Mesenchymal stem cell (in vitro differentiated cells and primary cell): ENCODE measurements at places on chromosomes 12 and 14.

GRCh38 chr14:34060651-34060999 is 109.8 kb upstream of the EGLN3 start:
- DNase-seq, result no peak
- H3K27ac ChIP-seq, result no peak overlapping the region
- peak overlapping the region; percentile 65 for H3K4me3 ChIP-seq
- no peaks in the 10 kb centered on the region for H3K27me3 ChIP-seq
- peaks cover 21% of the 10 kb centered on the region for H3K4me1 ChIP-seq
- H3K36me3 ChIP-seq, result no peaks in the 10 kb centered on the region

GRCh38 chr12:94621662-94622359 is 28.5 kb downstream of the TMCC3 start:
- H3K27me3 ChIP-seq, result no peaks in the 10 kb centered on the region
- peaks cover 15% of the 10 kb centered on the region for H3K4me1 ChIP-seq
- H3K27ac ChIP-seq, result peak overlapping the region; percentile 79
- H3K36me3 ChIP-seq, result no peaks in the 10 kb centered on the region
- no peak overlapping the region for H3K4me3 ChIP-seq

DNA sequence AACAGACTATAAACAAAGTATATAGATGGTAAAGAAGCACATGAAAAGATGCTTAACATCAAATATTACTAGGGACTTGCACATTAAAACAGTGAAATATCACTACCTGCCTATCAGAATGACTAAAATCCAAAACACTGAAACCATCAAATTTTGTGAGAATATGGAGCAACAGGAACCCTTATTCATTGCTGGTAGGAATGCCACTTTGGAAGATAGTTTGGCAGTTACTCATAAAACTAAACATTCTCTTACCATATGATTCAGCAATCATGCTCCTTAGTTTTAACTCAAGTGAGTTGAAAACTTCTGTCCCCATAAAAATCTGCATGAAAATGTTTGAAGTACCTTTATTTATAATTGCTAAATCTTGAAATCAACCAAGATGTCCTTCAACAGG is 297.6 kb downstream of the DAD1 start:
- DNase-seq, result no peak
- peaks cover 1% of the 10 kb centered on the region for H3K4me1 ChIP-seq
- H3K27me3 ChIP-seq, result no peaks in the 10 kb centered on the region
- H3K27ac ChIP-seq, result no peak overlapping the region

GRCh38 chr14:68716698-68717097 is 76.2 kb downstream of the ZFP36L1 start:
- no peaks in the 10 kb centered on the region for H3K27me3 ChIP-seq
- H3K4me3 ChIP-seq, result no peak overlapping the region
- no peaks in the 10 kb centered on the region for H3K36me3 ChIP-seq
- H3K27ac ChIP-seq, result no peak overlapping the region

DNA sequence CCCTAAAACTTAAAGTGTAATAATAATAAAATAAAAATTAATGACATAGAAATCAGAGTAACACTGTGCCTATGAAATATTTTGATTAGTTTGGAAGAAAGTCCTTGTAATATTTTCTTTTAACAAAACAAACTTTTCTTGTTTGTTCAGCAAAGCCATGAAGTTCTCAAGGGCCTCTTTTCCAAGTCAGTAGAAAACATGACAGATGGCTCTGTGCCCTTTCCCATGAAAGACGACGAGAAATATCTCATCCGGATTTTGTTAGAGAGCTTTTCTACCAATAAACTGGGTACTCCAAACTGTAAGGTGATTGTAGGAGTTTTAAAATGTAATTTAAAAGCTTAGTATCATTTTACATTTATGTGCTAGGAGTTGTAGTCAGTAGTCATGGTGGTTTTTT is 54.5 kb upstream of the ASPG start:
- DNase-seq, result no peak
- H3K27me3 ChIP-seq, result peaks cover 54% of the 10 kb centered on the region
- no peak overlapping the region for H3K4me3 ChIP-seq
- no peaks in the 10 kb centered on the region for H3K4me1 ChIP-seq
- no peaks in the 10 kb centered on the region for H3K36me3 ChIP-seq
